Left ventricle myocardium inferior (tissue), 1 donor: ENCODE measurements at places on chromosomes 5 and 9. TPM values are rescaled to one million over a fixed set of nuclear protein-coding genes. Genes with fewer than 3 reads are reported as not detected.

GRCh38 chr5:167255926-167256325 is 1035.5 kb upstream of the WWC1 start:
- no peak for DNase-seq

GRCh38 chr5:137782984-137783536 is 28.9 kb upstream of the HNRNPA0 start:
- no peak for DNase-seq

GRCh38 chr5:84057211-84057610 is 327.5 kb downstream of the EDIL3 start:
- no peak for DNase-seq

- no peak for DNase-seq
Measured at GRCh38 chr5:96703384-96703920, 41.3 kb downstream of the CAST start.

- DNase-seq = no peak
Measured at GRCh38 chr5:94694671-94695070, 76.2 kb downstream of the SLF1 start.

DNA sequence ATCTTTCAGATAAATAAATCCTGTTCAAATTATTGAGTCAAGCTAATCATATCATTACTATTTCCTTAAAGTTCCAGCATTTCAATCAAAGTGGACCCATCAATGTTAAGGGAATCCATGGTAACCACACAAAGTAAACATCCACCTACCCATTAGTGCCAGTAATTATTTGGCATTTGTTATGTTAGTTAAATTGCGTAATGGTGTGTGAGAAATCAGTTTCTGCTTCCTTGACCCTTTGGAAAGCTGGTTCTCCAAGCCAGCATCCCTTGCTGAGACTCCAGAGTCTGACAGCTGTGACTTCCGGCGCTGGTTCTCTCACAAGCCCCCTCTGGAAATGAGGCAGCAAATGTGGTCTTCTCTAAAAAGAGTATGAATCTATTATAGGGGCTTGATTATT is 308.6 kb upstream of the EFNA5 start:
- DNase-seq = no peak

PCDHGA7 gene
- 5.8 TPM for total RNA-seq

DNA sequence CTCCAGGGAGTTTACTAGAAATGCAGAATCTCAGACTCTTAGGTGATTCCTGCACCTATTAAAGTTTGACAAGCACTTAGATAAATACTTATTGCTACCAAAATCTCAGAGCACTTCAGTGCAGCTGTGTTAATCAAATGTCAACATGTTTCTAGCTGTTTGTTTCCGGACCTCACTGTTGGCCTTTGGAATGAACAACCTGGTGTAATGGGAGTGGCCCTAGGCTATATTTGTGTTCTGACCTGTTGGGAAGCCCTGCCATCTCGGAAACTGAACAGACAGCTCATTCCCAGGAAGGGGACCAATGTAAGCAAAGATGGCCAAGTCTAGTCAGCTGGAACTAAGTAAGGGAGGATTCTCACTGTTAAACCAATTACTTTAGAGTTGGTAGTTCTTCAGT is 145.0 kb upstream of the SLC28A3 start:
- DNase-seq = no peak

PCDHA12 gene
- not detected for total RNA-seq

DNA sequence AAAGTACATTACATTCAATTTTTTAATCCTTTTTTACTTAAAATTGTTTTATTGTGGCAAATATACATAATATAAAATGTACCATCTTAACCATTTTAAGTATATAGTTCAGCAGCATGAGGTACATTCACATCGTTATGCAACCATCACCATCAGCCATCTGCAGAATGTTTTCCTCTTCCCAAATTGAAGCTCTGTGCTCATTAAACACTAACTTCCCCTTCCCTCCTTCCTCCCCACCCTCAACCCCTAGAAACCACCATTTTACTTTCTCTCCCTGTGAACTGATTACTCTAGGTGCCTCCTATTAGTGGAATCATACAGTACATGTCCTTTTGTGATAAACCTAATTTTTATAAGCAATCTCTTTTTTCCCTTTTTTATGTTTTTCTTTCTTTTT is 15.6 kb downstream of the TEX53 start:
- no peak for DNase-seq
